WERI-Rb-1 (cell line): ENCODE measurements at places on chromosomes 13 and 19.

GRCh38 chr13:47218611-47219010, 321.8 kb upstream of the HTR2A start:
- DNase-seq: no peak

GRCh38 chr19:14310055-14310454, 71.2 kb upstream of the ADGRE5 start:
- no peak for DNase-seq

DNA sequence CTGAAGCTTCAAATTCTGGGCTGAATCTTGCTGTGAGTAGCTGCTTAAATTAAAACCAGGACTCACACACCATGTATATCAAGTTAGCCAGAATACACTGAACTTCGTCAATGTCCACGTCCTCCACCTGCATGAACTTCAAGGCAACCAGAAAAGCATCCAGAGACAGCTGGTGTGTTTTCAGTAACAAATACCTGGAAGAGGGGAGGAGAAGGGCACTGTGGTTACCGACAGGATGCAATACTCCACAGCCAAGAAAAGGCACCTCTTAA, 20.4 kb downstream of the PROZ start:
- no peak for DNase-seq

DNA sequence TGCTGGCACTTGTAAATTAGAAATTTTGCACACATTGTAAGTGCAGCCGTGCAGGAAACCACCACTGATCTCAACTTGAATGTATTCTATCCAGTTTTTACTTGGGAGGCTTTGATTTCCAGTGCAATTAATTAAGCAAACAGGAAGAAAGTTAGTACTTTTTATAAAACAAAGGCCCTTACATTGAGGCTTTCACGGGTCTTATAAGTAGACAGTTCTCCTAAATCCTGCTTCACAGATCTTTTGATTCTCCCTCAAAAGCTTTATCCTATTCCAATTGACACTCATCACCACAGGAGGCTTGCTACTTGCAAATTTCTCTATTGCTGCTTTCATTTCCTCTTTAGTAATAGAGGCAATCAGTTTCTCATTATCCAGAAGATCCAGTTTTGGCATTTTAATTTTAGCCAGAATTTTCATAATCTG, 90.1 kb downstream of the ERCC5 start:
- no peak for DNase-seq

GRCh38 chr13:95787356-95788099, 110.6 kb downstream of the DNAJC3 start:
- no peak for DNase-seq

GRCh38 chr19:32566246-32566830, 14.7 kb upstream of the PDCD5 start:
- no peak for DNase-seq

GRCh38 chr19:28541029-28541428, 671.9 kb downstream of the UQCRFS1 start:
- DNase-seq: no peak

GRCh38 chr19:43597876-43598275, 1.5 kb downstream of the ZNF576 start:
- no peak for DNase-seq

DNA sequence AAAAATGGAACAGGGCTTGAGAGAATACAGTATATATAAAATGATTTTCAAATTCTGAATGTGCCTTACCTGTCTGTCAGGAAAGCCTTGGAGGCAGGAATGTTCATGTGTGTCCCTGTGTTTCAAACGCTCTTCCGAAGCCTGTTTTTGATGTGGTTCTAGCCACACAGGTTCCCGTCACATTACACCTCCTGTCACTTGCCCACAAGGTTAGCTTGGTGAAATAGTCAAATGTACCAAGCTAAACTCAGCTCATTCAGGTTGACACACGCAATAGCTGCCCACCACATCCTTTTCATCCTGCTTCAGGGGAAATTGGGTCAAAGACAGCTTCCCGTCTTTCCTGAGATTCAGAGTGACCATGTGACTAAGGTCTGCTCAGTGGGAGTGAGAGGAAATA, 574.0 kb downstream of the EFNB2 start:
- no peak for DNase-seq

DNA sequence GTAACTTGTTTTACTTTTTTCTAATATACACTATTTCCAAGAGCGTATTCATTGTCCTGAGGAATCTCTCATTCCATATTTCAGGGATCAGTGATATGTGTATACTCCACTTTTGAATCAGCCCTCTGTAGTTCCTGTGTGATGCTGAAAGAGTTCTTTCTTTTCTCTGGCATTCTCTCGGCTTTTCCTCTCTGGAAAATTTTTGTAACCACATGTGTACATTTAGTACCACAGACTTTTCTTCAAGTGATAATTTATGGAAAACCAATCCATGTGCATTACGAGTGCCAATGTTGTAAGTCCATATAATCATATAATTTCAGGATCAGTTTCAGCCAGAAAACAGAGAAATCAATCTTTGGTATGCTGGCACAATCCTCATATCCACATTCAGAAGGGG, 102.2 kb upstream of the MBNL2 start:
- DNase-seq: no peak

DNA sequence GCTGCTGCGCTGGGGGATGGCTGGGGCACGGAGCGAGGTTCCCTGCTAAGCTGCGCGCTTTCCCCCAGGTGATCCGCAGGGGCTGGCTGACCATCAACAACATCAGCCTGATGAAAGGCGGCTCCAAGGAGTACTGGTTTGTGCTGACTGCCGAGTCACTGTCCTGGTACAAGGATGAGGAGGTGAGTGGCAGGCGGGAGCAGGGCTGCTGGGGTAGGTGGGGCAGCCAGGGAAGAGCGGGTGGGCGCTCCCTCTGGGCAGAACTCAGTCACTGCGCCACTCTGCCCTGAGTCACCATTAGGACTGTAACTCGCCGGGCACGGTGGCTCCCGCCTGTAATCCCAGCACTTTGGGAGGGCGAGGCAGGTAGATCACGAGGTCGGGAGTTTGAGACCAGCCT, 23.8 kb downstream of the TMED1 start:
- DNase-seq: no peak

GRCh38 chr19:17497149-17497798, 14.2 kb upstream of the PGLS start:
- DNase-seq: no peak

DNA sequence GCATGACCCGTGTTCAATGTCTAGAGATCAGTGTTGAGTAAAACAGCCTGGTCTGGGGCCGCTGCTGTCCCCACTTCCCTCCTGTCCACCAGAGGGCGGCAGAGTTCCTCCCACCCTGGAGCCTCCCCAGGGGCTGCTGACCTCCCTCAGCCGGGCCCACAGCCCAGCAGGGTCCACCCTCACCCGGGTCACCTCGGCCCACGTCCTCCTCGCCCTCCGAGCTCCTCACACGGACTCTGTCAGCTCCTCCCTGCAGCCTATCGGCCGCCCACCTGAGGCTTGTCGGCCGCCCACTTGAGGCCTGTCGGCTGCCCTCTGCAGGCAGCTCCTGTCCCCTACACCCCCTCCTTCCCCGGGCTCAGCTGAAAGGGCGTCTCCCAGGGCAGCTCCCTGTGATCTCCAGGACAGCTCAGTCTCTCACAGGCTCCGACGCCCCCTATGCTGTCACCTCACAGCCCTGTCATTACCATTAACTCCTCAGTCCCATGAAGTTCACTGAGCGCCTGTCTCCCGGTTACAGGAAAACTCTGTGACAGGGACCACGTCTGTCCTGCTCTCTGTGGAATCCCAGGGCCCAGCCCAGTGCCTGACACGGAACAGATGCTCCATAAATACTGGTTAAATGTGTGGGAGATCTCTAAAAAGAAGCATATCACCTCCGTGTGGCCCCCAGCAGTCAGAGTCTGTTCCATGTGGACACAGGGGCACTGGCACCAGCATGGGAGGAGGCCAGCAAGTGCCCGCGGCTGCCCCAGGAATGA, 1.5 kb upstream of the CEACAM5 start:
- peak; percentile 83 for DNase-seq

- no peak for DNase-seq
Measured at GRCh38 chr13:83753912-83754624, 128.2 kb downstream of the SLITRK1 start.

DNA sequence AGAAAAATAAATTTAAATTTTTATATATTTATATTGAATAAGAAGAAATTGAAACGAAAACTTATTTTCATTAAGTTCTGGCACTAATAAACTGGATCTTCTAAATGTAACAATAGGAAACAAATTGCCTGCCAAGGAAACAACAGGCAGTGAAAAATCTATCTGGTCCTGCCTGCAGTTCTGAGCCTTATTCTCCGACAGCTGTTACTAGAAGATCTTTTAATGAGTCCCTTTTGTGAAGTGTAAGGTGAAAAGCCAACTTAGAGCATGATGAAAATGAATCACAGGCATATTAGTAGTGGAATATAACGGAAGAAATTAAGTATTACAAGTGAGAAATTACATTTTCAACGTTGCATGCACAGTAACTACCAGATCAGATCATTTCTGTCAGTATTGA, 1002.7 kb upstream of the PCDH20 start:
- DNase-seq: no peak

DNA sequence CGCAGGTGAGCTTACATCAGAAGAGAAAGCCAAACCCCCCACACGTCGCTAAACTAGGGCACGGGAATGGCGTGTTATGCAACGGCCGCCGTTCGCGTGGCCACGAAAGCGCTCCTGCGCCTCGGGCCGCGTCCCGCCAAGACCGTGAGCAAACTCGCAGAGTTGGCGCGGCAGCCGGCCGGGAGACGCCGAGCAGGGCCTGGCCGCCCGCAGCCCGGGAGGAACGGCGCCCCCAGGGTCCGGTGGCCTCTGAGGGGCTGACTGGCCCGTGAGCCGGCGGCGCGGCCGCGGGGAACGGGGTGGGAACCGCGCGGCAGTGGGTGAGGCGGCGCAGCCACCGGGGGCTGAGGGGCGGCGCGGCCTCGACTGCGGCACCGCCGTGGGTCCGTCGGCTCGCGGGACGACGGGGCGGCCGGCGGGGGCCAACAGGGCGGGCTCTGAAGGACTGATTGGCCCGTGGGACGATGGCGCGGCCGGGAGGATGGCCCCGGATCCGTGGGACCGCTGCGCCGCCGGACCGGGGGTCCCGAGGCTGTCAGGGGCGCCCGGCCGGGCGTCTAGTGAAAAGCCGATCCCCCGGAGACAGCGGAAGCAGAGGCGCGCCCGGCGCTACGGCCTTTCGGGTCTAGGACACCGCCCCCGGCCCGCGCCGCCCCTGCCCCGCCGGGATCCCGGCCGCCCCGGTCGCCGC, 903 bp downstream of the LATS2 start:
- DNase-seq: no peak

- peak; percentile 78 for DNase-seq
Measured at GRCh38 chr13:112968910-112969691, at the start of gene MCF2L. Gene MCF2L (plus strand): TSS chr13:112969214. CDS start chr13:112969380, 166 bp downstream.

DNA sequence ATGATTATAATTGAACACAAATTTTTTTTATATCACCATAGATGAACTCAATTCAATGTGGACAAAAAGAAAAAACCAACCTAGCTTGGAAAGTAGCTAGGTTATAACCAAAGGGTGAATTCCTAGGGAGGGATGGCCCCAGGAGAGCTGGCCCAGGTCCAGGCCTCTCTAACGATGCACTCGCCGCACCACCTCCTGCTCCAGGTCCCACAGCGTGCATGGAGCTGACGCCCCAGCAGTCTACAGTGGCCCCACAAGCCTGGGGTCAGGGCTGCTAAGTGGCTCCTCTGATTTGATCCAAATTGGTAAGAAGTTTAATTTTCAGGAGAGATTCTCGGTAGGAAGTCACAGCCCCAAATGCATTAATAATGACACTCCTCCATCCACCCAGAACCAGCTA, 48.8 kb downstream of the TSHZ3 start:
- DNase-seq: no peak

- no peak for DNase-seq
Measured at GRCh38 chr19:11159598-11160439, 4.2 kb upstream of the SPC24 start.

DNA sequence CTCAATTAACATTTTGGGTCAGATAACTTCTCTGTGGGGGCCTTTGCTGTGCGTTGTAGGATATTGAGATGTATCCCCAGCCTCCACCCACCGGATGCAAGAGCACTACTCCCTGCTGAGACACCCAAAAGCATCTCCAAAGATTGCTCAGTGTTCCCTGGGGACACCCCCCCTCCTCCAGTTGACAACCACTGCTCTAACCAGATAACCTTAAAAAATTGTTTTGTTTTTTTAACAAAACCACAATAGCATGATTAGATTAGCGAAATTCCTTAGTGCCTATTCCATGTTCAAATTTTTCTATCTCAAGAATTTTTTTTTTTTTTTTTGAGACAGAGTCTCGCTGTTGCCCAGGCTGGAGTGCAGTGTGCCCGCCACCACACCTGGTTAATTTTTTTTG, 2.6 kb upstream of the EPN1 start:
- DNase-seq: no peak

DNA sequence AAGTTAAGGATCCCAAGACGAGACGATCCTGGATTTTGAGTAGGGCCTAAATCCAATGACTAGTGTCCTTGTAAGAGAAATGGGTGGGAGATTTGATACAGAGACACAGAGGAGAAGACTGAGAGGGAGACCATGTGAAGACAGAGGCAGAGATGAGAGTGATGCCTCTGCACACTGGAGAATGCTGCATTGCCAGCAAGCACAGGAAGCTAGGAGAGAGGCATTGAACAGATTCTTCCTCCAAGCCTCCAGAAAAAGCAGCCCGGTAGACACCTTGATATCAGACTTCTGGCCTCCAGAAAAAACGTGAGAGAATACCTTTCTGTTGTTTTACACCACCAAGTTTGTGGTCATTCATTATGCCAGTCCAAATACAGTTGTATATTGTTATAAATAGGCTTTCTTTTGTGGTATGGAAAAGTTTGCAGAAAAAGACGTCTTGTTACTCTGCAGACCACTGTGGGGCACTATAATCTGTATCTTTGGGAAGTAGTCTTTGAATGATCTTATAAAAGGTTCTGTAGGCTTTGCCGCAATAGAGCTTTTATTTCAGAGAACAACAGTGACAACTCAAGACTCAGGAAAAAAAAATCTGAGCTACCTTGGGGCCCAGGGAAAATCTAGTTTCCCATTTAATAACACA, 17.9 kb upstream of the RFC3 start:
- no peak for DNase-seq

GRCh38 chr13:42876270-42876714, 94.9 kb downstream of the FAM216B start:
- no peak for DNase-seq

DNA sequence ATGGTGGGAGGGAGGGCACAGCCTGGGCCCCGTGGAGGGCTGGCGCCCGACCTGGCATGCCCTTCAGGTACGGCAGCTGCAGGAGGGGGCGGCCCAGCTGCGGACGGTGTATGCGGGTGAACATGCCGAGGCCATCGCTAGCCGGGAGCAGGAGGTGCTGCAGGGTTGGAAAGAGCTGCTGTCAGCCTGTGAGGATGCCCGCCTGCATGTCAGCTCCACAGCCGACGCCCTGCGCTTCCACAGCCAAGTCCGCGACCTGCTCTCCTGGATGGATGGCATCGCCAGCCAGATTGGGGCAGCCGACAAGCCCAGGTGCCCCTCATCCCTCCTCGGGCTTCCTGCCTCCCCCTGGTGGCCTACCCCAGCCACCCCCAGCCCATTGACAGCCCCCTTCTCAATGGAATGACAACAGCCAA, 16.6 kb upstream of the SHKBP1 start:
- DNase-seq: no peak

- no peak for DNase-seq
Measured at GRCh38 chr13:110835721-110836604, 78.9 kb downstream of the ANKRD10 start.

- DNase-seq: no peak
Measured at GRCh38 chr19:55578761-55579747, 1.6 kb downstream of the ZNF579 start.
